ENCODE measurements at places on chromosomes 5 and 9. TPM values are rescaled to one million over a fixed set of nuclear protein-coding genes. Genes with fewer than 3 reads are reported as not detected.

The HRH2 gene
- total RNA-seq = 1.8 TPM

The PPP3R2 gene
- 0.82 TPM for total RNA-seq

The PCDHGA2 gene
- 15.8 TPM for total RNA-seq

The STC2 gene
- total RNA-seq = 48.9 TPM

The MGAT1 gene
- total RNA-seq = 105 TPM

The CARTPT gene
- total RNA-seq = not detected

The RANBP3L gene
- total RNA-seq = 2.0 TPM

The CAVIN4 gene
- 31.4 TPM for total RNA-seq

The MARVELD2 gene
- total RNA-seq = 4.1 TPM

The ST8SIA4 gene
- 16.4 TPM for total RNA-seq

The PRDM9 gene
- not detected for total RNA-seq

The RNF183 gene
- total RNA-seq = 0.66 TPM

The AFF4 gene
- total RNA-seq = 126 TPM

The SOHLH1 gene
- total RNA-seq = 0.99 TPM

The OLFM1 gene
- total RNA-seq = 48.8 TPM

The WNK2 gene
- total RNA-seq = 89.7 TPM

The EMB gene
- 17.9 TPM for total RNA-seq

The ENHO gene
- total RNA-seq = 3.4 TPM

The TRIO gene
- 330 TPM for total RNA-seq

The GABRA6 gene
- total RNA-seq = not detected

The TMEM167A gene
- 97.9 TPM for total RNA-seq

The AJM1 gene
- 2.0 TPM for total RNA-seq

The PLAC8L1 gene
- not detected for total RNA-seq

Measured in camera-type eye (tissue), 1 donor.